Uterus (tissue), 4 donors: ENCODE measurements at places on chromosomes 13 and 19. TPM values are rescaled to one million over a fixed set of nuclear protein-coding genes. Genes with fewer than 3 reads are reported as not detected.

GRCh38 chr19:2239771-2240770, 3.4 kb downstream of the SF3A2 start:
- peaks cover 39% of the 10 kb centered on the region for H3K4me1 ChIP-seq
- peak overlapping the region; percentile 7 for H3K27ac ChIP-seq
- no peaks in the 10 kb centered on the region for H3K36me3 ChIP-seq
- DNase-seq, result no peak

- no peaks in the 10 kb centered on the region for H3K4me1 ChIP-seq
- no peak overlapping the region for H3K27ac ChIP-seq
- DNase-seq, result no peak
- no peaks in the 10 kb centered on the region for H3K27me3 ChIP-seq
- no peaks in the 10 kb centered on the region for H3K36me3 ChIP-seq
Measured at GRCh38 chr13:111047326-111047725, 67.8 kb upstream of the ARHGEF7 start.

DNA sequence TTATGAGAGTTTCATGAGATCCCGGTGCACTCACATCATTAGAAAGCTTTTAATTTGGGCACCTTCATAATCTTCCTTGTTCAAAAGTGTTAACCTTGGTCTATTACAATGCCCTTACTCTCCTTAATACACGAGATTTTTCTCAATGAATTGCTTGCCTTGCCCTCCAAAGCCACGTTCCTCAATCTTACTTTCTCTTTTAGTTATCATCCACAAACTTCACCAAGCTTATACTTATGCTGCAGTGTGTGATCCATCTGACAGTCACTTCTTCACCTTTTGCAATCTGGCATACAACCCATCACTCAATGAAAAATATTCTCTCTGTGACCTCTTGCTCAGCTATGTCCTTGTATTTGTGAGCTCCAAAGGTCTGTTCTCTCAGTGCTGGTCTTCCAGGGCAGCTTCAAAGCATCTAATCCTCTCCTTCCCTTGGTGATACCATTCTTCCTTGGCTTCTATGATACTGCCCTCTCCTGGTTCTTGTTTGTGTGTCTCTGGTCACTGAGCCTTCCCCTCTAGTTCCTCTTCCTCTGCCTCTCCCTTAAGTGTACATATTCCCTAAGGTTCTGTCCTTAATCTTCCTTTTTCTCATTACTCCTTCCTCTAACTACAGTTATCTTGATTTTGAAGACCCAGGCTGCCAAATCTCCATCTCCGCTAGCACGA, 202.2 kb upstream of the STARD13 start:
- peak overlapping the region; percentile 8 for H3K4me3 ChIP-seq
- no peaks in the 10 kb centered on the region for H3K27me3 ChIP-seq
- no peaks in the 10 kb centered on the region for H3K4me1 ChIP-seq
- no peak for DNase-seq
- peak overlapping the region; percentile 70 for H3K27ac ChIP-seq

DNA sequence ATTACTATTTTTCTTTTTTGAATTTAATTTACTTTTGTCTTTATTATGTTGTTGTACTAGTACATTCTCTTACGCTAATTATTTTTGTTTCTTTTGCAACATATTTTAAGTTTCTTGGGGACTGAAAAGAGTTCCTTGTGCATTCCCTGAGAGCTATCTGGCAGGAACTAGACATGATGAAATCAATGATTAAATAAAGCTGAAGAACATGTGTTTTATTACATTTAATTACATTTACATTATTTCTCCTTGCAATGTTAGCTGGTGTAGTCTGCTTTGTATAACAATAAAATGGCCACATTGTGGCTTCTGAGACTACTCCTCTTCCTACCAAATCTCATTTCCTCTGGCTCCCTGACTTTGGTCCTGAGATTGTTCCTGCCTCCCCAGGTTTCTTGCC, 244.9 kb downstream of the NDFIP2 start:
- H3K27ac ChIP-seq, result no peak overlapping the region
- H3K27me3 ChIP-seq, result no peaks in the 10 kb centered on the region
- DNase-seq, result no peak
- H3K4me1 ChIP-seq, result no peaks in the 10 kb centered on the region

The MLNR gene
- total RNA-seq, result not detected

The MEIOSIN gene
- not detected for total RNA-seq

The KLF1 gene
- total RNA-seq, result 0.77 TPM

The KIR3DL2 gene
- not detected for total RNA-seq
